ENCODE measurements at places on chromosomes 13 and 19.

DNA sequence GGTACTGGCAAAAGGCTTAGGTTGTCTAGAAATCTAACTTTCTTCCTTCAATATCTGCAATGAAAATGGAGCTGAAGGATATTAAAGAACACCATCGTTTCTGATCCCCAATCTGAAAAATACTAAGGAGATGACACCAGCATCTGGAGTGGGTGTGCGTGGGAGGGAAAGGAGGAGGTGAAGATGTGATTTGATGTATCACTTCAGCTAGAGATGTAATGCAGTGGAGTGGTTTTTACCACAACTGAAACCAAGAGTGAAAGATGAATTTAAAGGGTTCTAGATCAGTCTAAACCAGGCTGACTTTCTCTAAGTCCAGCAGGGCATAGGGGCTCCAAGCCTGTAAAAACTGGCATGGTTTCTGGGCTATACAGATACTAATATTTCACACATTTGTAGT lies 148.4 kb downstream of the AKAP11 start:
- H3K4me1 ChIP-seq = no peaks in the 10 kb centered on the region
- H3K4me3 ChIP-seq = no peak overlapping the region

DNA sequence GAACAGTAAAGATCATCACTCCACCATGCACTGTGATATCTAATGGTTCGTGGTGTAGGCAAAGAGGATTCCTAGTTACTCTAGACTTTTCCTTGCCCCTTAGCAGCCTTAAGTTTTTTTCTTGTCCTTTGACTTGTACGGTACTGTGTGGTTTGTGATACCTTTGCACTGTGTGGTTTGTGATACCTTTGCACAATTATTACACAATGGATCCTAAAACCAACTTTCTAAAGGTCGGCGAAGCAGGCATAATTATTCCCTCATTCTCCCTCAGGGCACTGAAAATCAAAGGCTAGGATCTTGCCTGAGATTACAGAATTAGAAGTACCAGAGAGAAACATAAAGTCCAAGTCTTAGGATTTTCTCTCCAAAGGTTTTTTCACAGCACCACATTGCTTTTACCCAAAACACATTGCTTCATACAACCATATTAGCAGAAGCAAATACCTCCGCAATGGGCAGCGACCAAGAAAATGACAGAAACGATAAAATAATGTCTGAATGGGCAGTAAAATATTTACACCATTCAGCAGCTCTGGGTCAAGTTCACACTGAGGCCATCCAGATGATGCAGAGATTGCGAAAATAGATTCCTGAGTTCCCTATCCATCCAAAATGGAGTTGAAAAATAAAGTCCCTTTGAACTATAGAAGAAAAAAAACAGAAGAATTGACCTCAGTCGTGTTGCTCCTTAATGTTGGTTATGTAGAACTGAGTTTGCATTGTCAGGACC lies 106.4 kb downstream of the FGF14 start:
- no peak for DNase-seq
- no peaks in the 10 kb centered on the region for H3K36me3 ChIP-seq
- no peaks in the 10 kb centered on the region for H3K4me1 ChIP-seq
- no peak overlapping the region for H3K27ac ChIP-seq
- no peaks in the 10 kb centered on the region for H3K27me3 ChIP-seq
- H3K4me3 ChIP-seq = no peak overlapping the region

DNA sequence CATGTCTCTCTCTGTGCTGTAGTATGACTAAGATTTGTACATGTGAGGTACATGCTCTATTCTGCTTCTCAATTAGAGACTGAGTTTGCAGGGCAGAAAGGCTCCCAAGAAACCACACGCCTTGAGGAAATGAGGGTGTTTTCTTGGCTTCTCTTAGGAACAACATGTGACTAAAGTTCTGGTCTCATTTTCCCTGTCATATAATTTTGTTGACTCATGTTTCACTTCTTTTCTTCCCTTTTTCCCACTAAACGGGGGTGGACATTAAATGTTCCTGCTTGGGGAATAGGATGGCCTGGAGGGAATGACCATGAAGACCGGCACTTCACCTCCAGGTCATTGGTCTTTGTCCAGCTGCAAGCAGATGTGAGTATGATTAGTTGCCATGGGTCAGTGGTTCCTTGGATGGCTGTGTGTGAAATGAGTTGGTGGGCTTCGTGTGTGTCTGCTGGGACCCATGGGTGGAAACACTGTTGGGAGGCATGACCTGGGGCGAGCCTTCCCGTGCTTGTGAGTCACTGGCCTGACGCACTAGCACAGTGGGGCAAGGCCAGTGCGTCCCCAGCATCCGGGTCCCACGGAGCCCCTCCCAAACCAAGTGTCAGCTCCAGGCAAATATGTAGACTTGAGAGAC lies 56.6 kb downstream of the COL4A1 start:
- no peaks in the 10 kb centered on the region for H3K36me3 ChIP-seq
- H3K27me3 ChIP-seq = no peaks in the 10 kb centered on the region
- no peak for DNase-seq
- no peak overlapping the region for H3K4me3 ChIP-seq
- H3K4me1 ChIP-seq = peaks cover 19% of the 10 kb centered on the region

GRCh38 chr13:96632536-96633320 lies 361.5 kb downstream of the OXGR1 start:
- no peaks in the 10 kb centered on the region for H3K27me3 ChIP-seq
- H3K36me3 ChIP-seq = no peaks in the 10 kb centered on the region
- H3K27ac ChIP-seq = no peak overlapping the region
- no peak for DNase-seq

- H3K27ac ChIP-seq = peak overlapping the region; percentile 58
- H3K36me3 ChIP-seq = no peaks in the 10 kb centered on the region
- H3K4me1 ChIP-seq = peaks cover 19% of the 10 kb centered on the region
- H3K4me3 ChIP-seq = no peak overlapping the region
- no peak for DNase-seq
These were observed 118.3 kb downstream of the USP12 start for GRCh38 chr13:27053210-27053884.

- H3K36me3 ChIP-seq = peaks cover 47% of the 10 kb centered on the region
- H3K27me3 ChIP-seq = no peaks in the 10 kb centered on the region
- peak within 1 kb of the TSS; percentile 98 for H3K4me3 ChIP-seq
- peak; percentile 75 for DNase-seq
These were observed at the start of gene EEF2 for GRCh38 chr19:3984908-3985642. Gene EEF2, minus strand, starts transcription at chr19:3985463. Its CDS starts 83 bp downstream, at chr19:3985380.

GRCh38 chr19:46812977-46813838 lies 24.8 kb upstream of the SLC1A5 start:
- no peaks in the 10 kb centered on the region for H3K36me3 ChIP-seq
- H3K27me3 ChIP-seq = no peaks in the 10 kb centered on the region
- H3K4me3 ChIP-seq = no peak overlapping the region
- H3K27ac ChIP-seq = no peak overlapping the region
- no peaks in the 10 kb centered on the region for H3K4me1 ChIP-seq

GRCh38 chr13:28147495-28147894 lies 9.2 kb downstream of the PAN3 start:
- no peaks in the 10 kb centered on the region for H3K27me3 ChIP-seq
- H3K4me3 ChIP-seq = no peak overlapping the region
- H3K36me3 ChIP-seq = no peaks in the 10 kb centered on the region
- peak overlapping the region; percentile 12 for H3K27ac ChIP-seq

All from keratinocyte (primary cell).